ENCODE measurements at places on chromosomes 11 and 22.

GRCh38 chr11:94007906-94008305 lies 13.2 kb upstream of the HEPHL1 start:
- DNase-seq, result peak; percentile 19

DNA sequence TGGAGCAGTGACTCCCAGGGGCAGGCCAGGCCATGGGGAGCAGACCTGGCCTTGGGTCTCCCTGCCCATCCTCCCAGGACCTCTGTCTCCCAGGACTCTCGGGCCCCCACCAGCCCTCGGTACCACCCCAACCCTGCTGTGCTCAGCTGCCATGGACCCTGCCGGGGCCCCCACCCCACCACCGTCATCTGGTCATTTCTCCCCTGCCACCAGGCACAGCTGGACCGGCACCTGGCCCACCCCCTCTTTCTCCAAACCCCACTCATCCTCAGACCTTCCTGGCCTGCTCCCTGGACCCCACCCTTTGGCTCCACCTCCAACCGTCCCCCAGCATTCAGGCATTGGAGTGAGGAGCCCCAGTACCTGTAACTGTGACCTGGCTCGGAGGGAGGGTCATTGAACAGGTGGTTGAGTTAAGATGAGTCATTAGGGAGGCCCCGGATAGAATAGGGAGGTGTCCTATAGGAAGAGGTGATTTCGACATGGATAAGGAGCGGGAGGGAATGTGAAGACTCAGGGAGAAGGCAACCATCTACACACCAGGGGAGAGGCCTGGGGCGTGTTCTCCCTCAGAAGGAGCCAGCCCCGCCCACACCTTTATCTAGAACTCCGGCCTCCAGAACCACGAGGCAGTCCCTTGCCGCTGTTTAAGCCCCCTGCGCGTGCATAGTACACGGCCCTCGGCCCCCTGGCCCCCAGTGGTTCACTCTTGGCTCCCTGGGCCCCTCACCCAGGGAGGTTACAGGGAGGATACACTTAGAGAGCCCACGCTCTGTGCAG lies 1395.9 kb downstream of the BRD1 start:
- no peak for DNase-seq

GRCh38 chr11:133343951-133344350 lies 188.3 kb downstream of the OPCML start:
- no peak for DNase-seq

DNA sequence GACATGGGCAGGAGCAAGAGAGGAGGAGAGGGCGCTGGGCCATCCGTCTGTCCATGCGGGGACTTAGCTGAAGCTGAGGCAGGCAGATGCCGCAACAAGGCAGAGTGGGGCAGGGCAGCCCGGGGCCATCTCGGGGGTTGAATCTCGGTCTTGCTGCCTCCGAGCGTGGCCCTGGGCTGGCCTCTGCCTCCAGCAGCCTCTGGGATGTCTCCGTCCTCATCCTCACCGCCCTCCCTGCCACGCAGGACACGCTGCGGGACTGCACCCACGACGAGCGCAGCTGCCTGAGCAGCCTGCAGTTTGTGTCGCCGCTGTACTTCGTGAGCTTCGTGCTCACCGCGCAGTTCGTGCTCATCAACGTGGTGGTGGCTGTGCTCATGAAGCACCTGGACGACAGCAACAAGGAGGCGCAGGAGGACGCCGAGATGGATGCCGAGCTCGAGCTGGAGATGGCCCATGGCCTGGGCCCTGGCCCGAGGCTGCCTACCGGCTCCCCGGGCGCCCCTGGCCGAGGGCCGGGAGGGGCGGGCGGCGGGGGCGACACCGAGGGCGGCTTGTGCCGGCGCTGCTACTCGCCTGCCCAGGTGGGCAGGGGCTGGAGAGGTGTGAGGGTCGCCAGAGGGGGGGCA lies 108.4 kb downstream of the CACNA1I start:
- DNase-seq, result no peak

- DNase-seq, result no peak
These were observed 14.5 kb downstream of the THOC5 start for GRCh38 chr22:29539105-29539504.

- DNase-seq, result no peak
These were observed 7.7 kb downstream of the ELF5 start for GRCh38 chr11:34505874-34506273.

DNA sequence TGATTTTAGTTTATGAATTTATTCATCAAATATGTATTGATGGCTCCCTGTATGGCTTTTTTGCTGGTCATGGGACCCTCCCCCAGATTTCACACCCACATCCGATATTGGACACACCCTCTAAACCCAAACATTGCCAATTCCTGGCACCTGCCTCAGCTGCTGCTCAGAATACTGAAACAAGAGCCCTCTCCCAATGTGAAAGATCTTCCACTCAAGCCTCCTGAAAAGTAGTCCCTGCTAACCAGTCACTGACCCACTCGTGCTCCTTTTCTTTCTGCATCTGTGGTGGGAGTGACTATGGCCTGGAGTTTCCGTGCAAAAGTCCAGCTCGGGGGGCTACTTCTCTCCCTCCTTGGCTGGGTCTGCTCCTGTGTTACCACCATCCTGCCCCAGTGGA lies at the start of gene CLDN25:
Gene CLDN25 (plus strand): TSS at position 301 of the 400 bp plus-strand sequence. CDS start 0 bp downstream, at position 301.
- DNase-seq, result no peak

GRCh38 chr22:50104141-50104544 lies 14.3 kb downstream of the MOV10L1 start:
- DNase-seq, result no peak

DNA sequence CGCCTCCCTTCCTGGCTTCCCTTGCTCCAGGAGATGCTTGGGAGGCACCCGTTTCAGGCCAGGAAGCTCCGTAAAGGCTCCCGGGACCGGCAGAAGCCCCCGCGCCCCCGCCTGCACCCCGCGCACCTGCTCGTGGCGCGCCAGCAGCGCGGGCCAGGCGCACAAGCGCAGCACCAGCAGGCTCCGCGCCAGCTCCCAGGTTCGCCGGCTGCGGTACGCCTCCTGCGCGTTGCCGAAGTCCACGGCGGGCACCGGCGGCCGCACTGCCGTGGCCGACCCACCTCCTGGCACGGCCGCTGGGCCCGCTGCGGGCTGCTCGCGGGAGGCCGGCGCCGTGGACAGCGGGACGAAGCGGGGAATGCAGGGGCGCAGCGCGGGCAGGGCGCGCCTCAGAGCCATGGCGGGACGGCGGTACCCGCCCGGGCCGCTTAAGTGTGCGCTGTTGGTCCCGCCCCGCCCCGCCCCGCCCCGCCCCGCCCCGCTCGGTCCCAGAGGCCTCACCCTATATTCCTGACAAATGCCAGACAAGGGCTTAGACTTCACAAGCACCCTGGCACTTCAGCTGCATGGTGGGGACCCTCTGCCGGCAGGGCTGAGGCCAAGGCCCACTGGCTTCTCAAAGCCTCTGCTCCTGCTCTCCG lies at the start of gene PRODH:
Gene PRODH (minus strand): TSS at position 405 of the 641 bp plus-strand sequence. CDS start 6 bp downstream, at position 399.
- no peak for DNase-seq

GRCh38 chr11:109851780-109852390 lies 241.3 kb upstream of the ZC3H12C start:
- DNase-seq, result no peak

GRCh38 chr11:8357505-8357888 lies 93.8 kb upstream of the LMO1 start:
- no peak for DNase-seq

- DNase-seq, result no peak
These were observed 64.4 kb downstream of the INSC start for GRCh38 chr11:15179167-15179566.

DNA sequence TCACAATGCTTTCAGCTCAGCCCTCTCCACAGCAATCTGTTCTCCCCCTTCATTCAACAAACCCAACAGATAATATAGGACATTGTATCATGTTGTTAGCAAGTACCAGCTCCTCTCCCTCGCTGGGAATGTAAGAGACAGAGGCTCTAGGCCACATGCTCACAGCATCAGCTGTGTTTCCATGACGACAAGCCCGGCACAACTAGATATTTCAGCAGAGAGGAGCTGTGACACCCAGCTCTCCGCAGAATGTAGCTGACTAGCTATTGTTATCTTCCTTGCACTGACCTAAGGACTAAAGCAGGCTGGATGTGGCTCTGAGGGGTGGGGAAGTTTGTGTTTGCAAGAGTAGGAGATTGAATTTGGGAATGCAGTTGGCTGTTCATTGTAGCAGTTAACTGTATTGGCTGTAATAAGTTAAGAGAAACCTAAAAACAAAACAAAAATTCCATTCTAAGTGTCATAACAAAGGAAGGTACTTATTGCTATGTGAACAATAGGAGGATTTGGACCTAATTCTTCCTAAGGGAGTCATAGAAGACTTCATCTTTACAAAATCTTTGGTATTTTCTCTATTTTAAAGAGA lies 28.0 kb upstream of the RRAS2 start:
- DNase-seq, result no peak

DNA sequence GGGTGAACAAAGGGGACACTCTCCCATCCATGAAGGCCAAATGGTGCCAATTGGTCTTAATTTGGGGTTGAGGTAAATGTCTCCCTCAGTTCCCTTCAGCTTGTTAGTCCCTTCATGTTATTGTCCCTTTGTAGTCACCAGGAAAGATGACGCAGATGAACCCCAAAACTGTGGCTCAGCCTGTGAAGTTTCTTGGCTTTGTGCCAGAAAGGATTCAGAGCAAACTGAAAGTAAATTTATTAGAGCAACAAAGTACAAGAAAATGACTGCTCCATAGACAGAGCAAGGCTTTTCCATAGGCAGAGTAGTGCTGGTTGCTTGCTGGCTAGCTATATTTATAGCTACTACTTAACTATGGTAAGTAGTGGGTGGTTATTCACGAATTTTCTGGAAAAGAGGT lies 16.7 kb downstream of the OR4C3 start:
- DNase-seq, result no peak

DNA sequence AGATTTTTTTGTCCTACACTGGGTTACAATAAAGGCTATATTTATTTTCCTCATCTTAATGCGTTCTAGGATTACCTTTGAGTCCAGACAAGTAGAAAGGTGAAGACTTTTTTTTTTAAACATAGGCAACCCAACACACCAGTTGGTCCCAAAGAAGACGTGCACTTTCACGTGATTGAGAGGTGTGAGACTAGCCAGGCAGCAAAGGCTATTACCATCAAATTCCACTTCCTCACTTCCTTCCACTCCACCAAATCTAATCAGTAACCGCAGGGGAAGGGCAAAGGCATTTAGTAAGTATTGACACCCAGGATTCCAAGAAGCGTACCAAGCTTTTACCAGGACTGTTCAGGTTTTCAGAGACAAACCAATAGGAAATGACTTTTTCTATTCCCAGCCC lies 109.3 kb downstream of the APIP start:
- no peak for DNase-seq

DNA sequence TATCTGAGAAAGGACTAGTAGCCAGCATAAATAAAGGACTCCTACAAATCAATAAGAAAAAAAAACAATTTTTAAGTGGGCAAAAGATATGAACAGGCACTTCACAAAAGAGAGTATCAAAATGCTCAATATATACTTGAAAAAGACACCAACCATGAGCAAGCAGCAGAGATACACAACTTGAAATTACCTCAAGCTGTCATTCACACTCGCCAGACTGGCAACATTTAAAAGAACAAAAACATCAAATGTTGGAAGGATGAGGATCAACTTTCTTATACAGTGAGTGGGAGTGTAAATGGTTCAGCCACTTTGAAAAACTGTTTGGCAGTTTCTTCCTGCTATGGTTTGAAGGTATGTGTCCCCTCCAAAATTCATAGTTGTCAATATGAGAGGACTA lies 23.9 kb upstream of the ELFN2 start:
- no peak for DNase-seq

DNA sequence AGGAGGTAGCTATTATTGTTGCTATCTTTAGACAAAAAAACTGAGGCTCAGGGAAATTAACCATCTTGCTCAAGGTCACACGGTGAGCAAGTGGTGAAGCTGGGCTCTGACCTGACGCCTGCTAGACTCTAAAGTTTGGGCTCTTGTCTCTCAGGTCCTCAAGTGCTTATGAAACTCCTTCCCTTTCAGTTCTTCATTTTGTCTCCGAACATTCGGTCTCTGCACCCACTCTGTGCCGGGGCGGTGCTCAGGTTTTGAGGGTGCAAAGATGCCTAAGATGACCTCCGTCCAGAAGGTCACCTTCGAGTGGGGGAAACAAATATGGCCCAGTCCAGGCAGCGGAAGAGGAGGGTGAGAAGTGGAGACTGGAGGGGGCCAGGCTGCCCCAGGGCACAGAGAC lies 16.0 kb downstream of the OVOL1 start:
- no peak for DNase-seq

DNA sequence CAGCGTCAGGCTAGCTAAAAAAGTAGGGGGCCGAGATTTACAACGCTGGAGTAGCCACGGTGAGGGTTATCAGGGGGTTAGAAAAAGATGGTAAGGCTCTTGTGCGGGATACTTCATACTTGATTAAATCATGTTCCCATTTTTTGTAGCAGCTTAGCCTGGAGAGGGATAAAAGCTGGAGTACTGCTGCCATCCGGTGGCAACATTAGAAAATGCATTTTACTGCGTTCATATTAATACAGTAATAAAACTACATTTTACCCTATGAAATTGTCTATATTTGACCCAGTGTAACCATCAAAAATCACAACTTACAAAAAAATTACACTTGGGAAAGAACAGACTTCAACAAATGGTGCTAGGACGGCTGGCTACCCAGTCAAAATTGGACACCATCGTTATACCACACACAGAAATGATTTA lies 17.3 kb downstream of the RPUSD4 start:
- DNase-seq, result no peak

DNA sequence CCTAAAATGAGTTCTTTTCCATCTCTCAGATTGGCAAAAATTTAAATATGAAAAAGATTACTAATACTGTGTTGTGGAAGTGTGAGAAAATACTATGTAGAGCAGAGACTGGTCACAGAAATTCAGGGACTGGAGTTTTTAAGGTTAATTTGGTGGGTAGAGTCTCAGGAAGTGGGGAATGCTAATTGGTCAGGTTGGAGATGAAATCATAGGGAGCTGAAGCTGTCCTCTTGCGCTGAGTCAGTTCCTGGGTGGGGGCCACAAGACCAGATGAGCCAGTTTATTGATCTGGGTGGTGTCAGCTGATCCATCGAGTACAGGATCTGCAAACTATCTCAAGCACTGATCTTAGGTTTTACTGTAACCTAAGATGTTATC lies 29.4 kb upstream of the TMEM86A start:
- peak; percentile 20 for DNase-seq

DNA sequence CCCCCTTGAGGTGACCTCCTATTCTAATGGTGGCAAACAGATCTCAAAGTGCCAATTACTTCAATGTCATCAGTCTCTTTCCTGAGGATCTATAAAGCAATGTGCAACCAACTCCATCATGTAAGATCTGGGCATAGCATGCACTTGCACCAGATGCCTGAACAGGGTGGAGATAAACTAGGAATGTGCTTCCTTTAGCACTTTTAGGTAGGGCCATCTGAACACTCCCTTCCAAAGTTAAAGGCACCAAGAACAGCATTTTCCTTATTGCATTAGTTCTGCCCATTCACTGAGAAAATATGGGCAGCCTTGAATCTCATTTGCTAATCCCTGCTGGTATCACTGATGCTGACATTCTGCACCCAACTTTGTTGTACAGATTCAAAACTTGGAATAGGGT lies 112.0 kb downstream of the SGSM3 start:
- DNase-seq, result no peak

DNA sequence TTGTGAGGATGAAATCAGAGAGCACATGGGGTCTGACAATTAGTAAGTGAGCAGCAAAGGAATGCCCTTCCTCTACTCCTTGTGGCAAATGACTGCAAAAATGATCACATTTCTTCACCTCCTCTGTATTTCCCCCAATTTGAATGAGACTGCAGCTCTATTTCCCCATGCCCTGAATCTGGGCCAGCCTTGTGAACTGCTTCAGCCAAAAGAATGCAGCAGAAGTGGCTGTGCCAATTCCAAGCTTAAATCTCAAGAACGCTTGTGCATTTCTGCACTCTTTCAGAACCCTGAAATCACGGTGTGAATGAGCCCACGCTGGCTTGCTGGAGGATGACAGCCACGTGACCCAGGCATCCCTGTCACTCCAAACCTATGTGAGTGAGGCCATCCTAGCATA lies 9.9 kb downstream of the SLC43A3 start:
- no peak for DNase-seq
